MG63 (cell line): ENCODE measurements at places on chromosomes 7 and 10.

DNA sequence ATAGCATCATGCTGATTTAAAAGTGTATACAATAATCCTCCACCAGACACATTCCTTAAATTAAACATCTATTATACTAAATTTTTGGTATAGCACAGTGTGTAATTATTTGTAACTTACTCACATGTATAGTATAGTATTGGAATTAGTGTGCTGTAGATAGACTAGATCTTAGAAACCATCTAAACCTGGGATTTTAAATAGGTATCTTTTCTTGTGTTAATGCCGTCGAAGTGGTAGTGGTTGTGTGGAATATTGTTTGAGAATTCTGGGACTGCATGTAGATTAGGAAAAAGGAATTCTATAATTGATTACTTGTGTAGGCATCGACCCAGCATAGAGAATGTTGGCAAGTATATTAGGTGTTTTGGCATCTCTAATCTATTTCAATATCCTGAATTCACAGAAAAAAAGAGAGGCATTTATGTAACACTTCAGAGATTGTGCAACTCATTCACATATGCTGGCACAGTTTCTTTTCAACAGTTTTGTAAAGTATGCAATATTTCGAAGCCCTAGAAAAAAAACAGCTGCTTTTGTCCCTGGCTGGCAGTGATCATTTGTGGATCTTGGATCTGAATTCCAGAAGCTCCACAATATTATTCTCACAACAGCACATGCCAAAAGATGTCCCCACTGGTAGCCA, 145.5 kb upstream of the AGR3 start:
- DNase-seq = no peak

DNA sequence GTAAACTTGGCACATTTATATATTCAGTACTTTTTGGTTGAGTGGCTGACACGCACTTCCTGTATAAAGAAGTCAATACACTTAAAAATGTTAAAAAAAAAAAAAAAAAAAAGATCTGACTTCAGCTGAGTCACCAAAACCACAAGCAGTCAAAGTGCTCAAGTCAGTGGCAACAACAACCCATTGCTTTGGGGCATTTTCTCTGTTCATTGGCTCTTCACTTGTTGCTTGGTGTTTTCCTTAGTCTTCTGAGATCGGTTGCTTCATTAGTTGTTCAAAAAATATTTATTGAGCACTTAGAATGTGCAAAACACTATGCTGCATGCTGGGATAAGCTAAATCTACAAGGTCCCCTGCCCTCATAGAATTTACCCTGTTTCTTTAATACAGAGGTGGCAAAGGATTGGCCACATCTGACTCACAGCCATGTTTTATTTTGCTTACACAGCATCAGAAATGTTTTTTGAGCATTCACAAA, 63.7 kb downstream of the ZNRF2 start:
- peak; percentile 65 for DNase-seq

- DNase-seq = no peak
Measured at GRCh38 chr7:122067077-122067476, 77.0 kb downstream of the AASS start.

GRCh38 chr10:101394524-101395133, 40.7 kb downstream of the BTRC start:
- no peak for DNase-seq
